ENCODE measurements at places on chromosomes 5 and 9.

- DNase-seq = no peak
Observed at GRCh38 chr9:124261736-124262648, 4.2 kb downstream of the NEK6 start.

- no peak for DNase-seq
Observed at GRCh38 chr5:68848091-68848490, 245.7 kb upstream of the SLC30A5 start.

DNA sequence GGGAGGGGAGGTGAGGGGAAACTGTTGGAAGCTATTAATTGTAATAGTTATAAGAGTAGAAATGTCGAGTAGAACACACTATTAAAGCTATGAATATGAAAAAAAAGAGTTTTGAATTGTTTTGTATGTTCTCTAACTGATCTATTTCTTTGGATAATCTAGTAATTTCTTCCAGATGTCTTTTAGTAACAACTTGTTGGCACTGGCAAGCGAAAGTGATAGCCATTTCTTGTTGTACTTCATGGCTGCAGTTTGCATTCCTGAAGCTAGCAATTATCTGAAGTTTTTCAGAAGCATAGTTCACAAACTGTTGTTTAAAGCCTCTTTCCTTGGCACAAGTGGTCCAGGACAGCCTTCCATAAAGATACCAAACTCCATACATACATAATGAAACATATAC is 49.4 kb upstream of the SPATA31C2 start:
- no peak for DNase-seq

DNA sequence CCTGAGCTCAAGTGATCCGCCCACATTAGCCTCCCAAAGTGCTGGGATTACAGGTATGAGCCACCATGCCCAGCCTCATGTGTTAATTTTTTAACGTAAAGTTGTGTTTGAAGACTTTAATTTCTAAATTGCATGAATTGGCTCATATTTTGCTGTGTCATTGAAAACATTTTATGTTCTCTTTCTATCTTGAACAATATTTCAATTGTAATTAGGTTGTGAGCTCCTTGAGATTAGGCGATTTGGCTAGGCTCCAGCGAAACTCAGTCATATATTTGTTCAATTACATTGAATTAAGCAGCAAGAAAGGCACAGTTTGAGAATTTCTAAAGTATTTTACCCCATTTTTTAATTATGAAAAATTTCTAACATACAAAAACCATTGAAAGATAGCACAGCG is 34.0 kb downstream of the GAPVD1 start:
- no peak for DNase-seq

DNA sequence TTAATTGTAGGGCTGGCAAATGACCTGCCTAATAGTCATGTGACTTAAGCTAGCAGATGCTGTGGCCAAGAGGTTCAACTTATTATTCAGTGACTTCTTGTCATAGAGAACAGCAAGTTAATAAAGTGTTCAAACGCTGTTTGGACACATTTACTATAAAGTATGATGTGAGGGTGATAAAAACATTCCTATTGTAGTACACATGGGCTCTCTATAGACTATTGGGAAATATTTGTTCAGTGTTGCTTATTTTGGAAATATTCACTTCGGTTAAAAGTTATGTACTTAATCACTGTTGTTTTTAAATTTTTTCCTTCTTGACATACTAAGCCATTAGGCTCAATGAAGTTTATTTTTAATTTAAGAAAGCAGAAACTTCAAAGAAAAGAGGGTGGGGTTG is 345.0 kb downstream of the NNT start:
- no peak for DNase-seq

DNA sequence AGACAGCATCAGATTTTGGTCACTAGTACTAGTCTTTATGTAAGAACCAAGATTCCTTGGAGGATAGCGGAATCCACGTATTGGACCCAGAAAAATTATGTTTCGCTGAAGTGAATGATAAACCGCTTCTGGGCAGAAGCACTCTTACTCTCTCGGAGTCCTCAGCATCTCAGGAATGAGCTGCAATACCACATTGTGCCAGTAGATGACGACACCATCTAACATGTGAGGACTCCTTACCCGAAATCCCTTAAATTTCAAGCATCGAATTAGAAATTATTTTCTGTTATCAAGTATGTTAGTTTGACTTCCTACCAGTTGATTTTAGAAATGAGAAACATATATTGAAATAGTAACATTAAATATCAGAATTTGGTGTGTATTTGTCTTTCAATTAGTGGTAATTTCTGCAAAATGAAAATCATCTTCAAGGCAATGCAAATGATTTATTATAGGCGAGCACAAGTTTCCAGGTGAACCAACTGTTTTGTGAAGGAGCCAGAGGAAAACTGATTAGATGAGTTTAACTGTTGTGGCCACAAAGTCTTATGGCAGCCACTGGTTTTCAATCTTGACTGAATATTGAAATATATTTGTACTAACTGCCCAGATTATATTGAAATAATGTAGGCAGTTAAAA is 66.0 kb upstream of the CAMK4 start:
- peak; percentile 75 for DNase-seq

- no peak for DNase-seq
Observed at GRCh38 chr9:116488373-116488772, 198.7 kb upstream of the TRIM32 start.

DNA sequence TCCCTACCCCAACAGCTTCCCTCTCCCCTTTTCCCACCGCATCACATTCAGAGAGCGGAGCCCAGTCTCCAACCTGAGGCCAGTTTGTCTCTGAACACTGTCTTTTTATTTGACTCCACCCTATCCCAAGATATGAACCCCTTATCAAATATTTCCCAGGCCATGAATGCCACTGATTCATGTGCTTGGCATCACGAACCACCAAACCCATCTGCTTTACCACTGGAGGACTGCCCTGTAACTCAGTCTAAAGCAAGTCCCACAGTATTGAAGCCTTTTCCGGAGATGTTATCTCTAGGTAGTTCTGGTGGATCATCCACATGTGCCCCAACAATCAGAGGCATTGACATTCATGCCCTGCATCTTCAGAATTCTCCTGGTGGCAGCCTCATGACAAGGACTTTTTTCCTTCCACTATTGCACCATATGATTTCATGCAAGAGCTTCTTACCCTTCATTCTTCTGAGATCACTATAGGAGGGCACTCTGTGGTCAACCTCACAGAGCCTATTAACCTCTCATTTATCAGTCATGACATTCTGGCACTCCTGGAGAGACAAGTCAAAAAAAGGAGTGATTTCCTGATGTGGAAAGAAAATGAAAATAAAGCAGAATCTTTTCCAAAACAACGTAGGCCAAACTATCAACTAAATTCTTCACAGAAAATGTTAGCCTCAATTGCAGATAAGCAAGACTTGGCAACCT is 12.3 kb upstream of the SPATA31D4 start:
- DNase-seq = no peak

DNA sequence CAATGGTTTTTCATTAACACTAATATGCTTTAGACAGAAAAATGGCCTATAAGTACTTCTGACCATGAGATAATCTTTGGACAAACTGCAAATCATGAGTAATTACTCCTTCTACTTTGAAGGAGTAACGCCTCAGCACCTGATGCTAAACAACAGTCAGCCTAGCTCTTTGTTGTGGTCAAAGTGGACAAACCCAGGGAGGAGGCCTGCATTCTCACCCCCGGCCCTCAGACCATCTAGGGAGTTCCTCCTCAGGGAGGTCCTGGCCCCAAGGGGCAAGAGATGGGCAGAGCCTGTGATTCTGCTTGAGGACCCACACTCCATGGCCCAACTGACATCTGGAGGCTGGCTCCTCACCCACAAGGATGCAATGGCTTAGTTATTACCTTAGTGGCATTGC is 48.2 kb upstream of the ANGPTL2 start:
- no peak for DNase-seq

GRCh38 chr5:37837414-37838032 is 2.3 kb downstream of the GDNF start:
- peak; percentile 1 for DNase-seq

- no peak for DNase-seq
Observed at GRCh38 chr5:138655530-138656190, 80.5 kb upstream of the HSPA9 start.

GRCh38 chr5:35246900-35247647 is 16.8 kb upstream of the PRLR start:
- DNase-seq = no peak

- DNase-seq = no peak
Observed at GRCh38 chr9:88571419-88571818, 36.4 kb downstream of the NXNL2 start.

GRCh38 chr9:18893046-18893445 is 140.0 kb downstream of the SAXO1 start:
- no peak for DNase-seq

DNA sequence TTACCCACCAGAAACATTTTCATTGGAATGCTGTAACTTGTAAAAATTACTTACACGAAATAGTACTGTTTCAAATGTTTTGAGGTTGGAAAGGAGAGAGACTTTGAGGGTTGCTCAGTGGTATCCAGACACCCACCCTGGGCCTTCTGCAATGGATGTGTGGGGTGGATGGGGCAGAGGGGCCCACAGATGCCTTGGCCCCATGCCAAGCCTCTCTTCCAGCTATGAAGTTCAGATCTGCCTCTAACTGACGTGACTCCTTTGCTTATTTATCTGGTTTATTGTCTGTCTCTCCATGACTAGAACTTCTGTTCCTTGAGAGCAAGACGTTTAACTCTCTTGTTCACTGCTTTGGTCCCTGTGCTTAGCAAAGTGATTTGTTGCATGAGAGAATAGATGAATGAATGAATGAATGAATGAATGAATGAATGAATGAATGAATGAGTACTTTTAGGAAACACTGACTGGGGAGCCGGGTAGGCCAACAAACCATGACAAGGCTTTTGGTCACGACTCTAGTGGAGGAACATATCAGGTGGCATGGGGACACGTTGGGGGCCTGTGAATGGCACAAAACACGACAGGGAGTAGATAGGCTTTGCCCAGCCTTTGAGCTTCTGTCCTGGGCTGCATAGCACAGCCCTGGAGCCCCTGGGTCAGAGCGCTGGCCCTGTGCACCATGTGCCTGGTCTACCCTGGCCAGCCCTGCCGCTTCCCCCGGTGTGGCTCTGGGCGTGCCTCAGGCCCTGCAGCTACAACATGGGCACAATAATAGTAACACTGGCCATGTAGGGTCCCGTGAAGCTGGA is 31.8 kb downstream of the AK8 start:
- no peak for DNase-seq

DNA sequence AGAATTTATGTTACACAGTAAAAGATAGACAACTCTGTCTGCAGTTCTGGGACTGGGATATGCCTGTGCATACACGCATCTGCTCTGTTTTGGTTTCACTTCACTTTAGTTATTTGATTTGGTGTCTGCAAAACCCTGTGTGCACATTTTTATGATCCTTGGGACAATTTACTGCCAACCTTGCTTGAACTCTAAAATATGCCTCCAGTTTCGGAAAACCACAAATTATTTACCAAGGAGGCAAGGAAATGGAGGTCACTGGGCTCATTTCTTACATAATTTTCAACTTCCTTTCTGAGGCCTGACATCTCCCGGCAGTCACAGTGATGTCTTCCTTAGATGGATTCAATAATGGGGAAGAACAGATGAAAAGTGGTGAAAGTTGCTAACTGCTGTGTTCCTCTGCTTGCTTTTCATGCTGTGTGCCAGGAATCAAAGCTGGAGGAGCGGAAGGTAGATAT is 61.2 kb upstream of the TAF11L2 start:
- DNase-seq = no peak

GRCh38 chr5:115831163-115831768 is 10.1 kb downstream of the ATG12 start:
- DNase-seq = no peak

- no peak for DNase-seq
Observed at GRCh38 chr5:174729075-174729680, 4.8 kb downstream of the MSX2 start.

DNA sequence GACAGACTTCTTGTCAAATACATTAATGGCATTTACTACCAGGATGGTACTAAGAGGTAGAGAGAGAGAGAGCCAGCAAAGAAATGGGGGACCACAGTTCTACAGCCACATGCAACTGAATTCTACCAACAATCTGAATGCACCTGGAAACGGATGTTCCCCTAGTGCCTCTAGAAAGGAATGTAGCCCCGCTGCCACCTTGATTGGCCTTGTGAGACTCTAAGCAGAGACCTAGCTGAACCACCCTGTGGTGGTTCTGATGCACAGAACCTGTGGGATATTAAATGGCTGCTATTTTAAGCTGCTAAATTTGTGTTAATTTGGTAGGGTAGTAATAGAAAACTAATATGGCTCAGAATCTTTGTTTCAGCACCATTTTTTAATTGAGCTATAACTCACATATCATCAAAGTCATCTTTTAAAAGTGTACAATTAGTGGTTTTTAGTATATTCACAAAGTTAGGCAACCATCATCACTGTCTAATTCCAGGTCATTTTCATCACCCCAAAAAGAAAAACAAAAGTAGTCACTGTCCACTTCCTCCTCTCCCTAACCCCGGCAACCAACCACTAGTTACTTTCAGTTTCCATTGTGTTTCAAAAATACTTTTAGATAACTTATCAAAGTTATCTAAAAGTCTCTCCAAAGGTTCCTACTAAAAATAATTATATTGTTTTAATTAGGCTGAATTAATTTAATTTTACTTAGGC is 51.7 kb downstream of the CPLANE1 start:
- DNase-seq = no peak

DNA sequence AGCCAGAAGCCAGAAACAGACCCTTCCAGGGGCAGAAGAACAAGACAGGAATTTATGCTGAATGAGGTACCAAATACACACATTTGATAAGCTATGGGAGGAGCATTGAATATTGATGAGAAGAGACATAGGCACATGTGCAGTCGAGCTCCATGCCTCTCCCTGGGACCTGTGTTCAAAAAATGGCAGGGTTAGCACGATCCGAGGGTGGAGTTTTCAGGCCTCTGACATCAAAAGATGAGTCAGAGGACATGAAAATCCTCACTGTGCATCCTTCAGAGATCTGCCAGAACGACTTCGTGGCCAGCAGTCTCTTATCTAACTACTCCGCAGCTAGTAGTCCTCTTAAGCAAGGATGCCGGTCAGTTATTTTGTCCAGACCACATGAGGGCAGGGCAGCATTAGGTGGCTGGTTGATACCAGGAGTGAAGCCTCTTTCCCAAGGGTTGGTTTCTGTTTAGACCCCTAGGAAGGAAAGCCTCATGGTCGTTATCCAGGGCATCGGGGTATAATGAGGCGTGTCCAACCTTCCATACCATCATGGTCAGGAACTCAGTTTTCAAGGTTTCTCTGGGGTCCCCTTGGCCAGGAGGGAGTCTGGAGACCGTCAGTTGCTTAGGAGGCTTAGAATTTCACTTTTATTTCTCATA is 11.6 kb upstream of the CMBL start:
- DNase-seq = no peak

GRCh38 chr5:174531782-174532191 is 192.6 kb upstream of the MSX2 start:
- no peak for DNase-seq

DNA sequence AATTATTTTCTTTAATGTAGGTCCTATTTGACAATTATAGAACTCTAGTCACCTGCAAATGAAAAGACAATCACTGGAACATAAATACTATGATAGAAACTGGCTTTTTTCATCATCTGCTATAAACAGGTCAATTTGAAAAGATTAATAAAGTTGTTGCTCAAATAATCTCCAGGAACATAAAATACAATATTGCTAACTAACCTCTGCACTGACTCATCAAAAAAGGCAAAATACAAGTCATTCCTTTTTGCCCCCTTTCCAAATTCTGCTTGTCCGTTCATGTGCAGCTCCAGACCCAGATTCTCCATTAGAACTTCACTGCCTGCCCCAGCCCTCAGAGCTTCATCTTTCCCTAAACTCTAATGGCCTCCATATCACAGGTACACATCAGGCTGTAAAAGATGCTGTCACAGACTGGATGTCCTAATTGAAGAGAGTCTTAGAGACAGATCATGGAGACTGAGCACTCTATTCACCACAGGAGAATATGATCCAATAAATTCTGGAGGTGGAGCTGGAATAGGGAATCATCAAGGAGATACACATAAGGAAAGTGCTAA is 1.6 kb downstream of the DCTN4 start:
- DNase-seq = no peak
